ENCODE measurements at places on chromosomes 5 and 9.

DNA sequence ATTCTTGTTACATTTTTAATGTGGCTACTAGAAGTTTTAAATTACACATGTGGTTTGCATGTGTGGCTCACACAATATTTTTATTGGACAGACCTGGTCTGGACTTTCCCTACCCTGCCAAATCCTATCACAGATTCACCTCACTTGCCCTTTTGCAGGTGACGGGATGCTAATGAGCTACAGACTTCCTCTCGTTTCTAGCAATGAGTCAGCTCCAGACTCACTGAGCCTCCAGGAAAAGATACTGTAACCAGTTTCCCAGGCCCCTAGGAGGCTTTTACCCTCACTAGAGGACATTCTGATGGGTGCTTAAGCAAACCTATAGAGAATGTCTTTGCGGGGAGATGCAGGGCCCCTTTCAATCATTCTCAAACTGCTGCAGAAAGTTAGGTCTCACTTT lies 135.4 kb downstream of the WDR41 start:
- no peak for DNase-seq

GRCh38 chr9:69392826-69393225 lies 67.8 kb downstream of the ENTREP1 start:
- no peak for DNase-seq

GRCh38 chr9:127320115-127320378 lies 55.5 kb downstream of the GARNL3 start:
- DNase-seq = no peak

DNA sequence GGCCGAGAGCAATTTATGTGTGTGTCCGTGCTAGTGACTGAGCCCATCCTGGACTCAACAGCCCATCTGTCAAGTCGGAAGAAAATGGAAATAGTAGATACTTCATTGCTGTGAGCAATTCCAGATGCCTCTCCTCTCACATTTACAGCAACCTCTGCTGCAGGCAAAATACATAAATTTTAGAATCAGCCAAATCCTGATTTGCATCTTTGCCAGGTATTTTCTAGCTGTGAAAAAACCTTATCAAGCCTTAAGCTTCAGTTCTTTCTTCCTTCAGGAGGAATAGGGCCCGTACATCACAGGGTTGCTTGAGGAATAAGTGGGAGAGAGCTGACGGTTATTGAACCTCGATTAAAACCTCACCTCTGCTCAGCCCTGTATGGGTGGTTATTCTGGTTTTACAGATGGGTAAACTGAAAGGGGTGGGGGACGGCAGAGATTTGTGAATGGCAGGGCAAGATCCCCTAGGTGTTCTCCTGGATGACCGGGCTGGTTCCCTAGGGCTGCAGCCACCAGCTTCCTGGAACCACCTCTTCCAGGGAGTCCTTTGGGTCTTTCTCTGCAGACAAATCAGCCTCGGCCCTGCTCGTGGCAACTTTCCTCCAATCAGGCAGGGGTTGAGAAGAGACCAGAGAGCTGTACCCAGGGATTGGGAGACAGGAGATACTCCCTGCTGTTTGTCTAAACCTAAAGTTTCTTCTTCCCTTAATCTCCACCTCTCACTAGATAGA lies 5.3 kb upstream of the MSX2 start:
- DNase-seq = no peak

GRCh38 chr5:61344187-61344944 lies 12.3 kb downstream of the ZSWIM6 start:
- DNase-seq = no peak

DNA sequence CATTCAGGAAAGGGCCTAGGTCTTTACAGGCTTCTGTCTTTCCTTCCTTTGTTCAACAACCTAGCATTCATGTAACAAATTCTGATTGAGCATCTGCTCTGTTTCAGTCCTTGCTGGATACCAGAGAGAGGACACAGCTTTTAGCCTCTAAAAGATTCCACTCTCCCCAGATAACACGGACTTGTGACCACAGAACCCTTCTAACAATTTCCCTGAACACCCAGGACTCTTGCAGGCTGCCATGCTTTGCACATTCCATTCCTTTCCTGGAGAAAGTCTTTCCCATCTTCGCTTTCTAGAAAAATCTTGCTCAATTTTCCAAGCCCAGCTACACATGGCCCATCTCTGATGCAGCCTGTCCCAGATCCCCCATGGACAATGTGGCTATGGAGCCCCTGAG lies 310.9 kb downstream of the ACTL7B start:
- no peak for DNase-seq

GRCh38 chr9:114484215-114484853 lies 20.9 kb downstream of the WHRN start:
- no peak for DNase-seq

DNA sequence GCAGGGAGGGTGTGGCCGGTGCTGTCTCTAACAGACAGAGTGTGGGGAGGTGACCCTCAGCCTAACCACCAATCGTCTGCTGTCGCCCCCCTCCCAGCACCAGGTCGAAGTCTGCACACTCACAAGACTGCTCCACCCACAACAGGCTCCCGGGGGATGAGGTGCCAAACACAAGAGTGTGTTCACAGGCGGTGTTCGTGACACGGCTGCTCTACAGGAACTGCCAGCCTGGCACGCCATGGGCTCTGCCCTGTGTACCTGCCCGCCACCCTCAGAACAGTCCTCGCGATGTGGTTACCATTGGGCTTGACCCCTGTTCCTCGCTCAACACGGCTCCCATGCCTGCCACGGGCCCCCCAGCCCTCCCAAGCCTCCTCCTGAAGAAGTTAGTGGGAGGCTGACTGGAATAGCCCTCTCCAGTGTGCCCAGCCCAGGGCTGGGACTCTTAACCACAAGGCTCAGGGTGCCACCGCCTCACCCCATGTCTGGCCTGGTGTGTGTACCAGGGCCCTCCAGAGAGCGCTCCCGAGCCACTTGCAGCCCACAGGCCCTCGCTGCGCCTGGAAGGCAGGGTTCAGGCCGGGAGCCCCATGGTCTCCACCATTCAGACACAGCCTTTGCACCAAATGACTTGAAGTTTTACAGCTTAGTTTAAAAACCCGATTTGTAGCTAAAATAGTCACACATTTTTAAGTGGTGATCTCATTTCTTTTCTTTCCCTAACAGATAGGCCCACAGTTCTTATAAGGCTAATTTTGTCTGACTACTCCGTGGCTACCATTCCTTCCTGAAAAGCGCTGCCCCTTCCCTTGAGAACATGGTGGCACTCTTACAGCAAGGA lies 102.5 kb downstream of the CAMSAP1 start:
- no peak for DNase-seq

- DNase-seq = no peak
Observed at GRCh38 chr9:85995599-85995998, 54.7 kb downstream of the NAA35 start.

GRCh38 chr5:139164020-139164419 lies 34.1 kb downstream of the SIL1 start:
- DNase-seq = no peak

- no peak for DNase-seq
Observed at GRCh38 chr9:131416509-131416908, 22.6 kb downstream of the PRRC2B start.

- no peak for DNase-seq
Observed at GRCh38 chr5:37838152-37838932, 1.5 kb downstream of the GDNF start.

- DNase-seq = no peak
Observed at GRCh38 chr9:86347991-86348390, 6.2 kb downstream of the TUT7 start.

DNA sequence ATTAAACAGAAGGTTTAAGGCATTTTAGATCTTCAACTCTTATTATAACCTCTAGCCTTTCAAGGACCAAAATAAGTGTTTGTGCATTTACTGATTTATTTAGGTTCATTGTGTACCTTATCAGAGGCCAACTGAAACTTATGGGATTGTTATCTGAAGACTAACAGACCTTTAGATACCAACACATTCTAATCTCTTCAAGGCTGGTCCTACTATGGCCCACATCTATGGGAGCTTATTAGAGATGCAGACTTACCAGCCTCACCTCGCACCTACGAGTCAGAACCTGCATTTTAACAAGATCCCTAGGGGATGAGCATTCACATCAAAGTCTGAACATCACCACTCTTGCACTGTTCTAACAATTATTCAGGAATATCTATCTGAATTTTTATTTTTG lies 1.9 kb downstream of the IARS1 start:
- no peak for DNase-seq

DNA sequence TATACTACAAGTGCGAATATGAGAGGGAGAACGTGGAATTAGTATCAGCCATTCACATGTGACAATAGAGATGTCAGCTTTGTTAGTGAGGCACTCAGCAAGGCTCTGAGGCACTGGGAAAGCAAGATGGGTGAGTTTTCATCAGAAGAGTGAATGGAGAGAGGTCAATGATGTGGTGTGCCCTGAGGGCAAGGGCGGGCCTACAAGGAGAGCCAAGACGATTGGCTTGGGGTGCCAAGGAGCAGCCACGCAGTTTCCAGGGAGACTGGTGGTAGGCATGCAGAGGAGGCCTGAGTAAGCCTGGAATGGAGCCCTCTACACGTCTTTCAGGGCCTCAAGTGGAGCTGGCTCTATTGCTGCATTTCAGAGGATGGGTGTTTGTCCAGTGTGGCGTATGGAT lies 24.7 kb downstream of the BTF3 start:
- DNase-seq = no peak

- no peak for DNase-seq
Observed at GRCh38 chr9:96867079-96867804, 12.9 kb upstream of the ZNF782 start.

DNA sequence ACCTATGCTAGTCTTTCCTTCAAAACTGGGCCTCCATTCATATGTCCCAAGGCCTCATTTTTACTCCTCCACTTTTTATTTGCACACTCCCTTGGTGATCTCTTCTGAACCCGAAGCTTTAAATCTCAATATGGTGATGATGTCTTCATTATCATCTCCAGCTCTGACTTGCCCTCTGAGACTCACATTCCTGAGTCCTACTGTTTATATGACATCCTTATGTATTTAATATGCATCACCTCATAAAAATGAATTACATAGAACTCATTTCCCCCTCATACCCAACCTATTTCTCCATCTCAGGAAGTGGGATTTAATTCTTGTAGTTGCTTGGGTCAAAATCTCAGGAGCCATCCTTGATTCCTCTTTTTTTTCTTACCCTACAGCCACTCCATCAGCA lies 473.0 kb downstream of the EBF1 start:
- no peak for DNase-seq

DNA sequence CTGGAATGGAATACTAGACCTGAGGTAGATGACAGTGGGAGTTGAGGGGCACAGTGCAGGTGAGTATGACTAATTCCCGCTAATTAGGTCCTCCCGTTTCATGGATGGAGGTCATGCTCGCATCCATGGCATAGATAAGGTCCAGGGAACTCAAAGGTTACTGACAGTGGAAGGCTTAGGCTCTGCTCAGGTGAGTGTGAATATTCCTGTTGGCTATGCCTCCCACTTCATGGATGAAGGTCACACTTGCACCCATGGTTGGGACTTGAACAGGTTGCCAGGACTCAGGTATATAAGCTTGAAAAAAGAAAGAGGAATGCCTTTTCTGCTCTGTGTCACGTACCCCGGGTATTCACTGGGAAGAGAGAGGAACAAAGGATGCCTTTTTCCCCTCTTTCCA lies 19.8 kb upstream of the UNC13B start:
- DNase-seq = no peak

GRCh38 chr9:135914921-135915320 lies 7.6 kb upstream of the CAMSAP1 start:
- no peak for DNase-seq

- DNase-seq = no peak
Observed at GRCh38 chr5:157828105-157828943, 30.6 kb downstream of the CLINT1 start.

- DNase-seq = no peak
Observed at GRCh38 chr9:19967888-19968459, 179.1 kb upstream of the SLC24A2 start.

- no peak for DNase-seq
Observed at GRCh38 chr9:98316445-98317133, 61.1 kb upstream of the TBC1D2 start.

GRCh38 chr5:34571677-34572041 lies 84.5 kb upstream of the RAI14 start:
- DNase-seq = no peak

GRCh38 chr9:136782452-136782851 lies 8.7 kb upstream of the TMEM141 start:
- no peak for DNase-seq

DNA sequence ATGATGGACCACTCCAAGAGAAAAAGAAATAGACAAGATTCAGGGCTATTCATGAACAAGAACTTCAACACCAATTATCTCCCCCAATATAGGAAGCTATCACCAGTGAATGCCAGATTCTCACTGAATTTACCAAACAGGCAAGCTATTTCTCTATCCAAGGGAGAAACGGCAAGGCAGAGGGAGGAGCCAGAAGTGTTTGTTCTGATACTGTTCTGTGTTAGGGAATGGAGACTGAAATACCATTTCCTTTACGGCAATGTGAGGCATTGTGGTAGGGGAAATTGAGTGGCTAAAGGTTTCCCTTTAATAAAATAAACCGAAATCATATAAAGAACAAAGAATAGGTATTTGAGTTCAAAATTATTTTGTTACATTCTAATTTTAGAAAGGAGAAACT lies 68.0 kb upstream of the ALDH1A1 start:
- no peak for DNase-seq

GRCh38 chr5:178279026-178279722 lies 46.6 kb upstream of the PHYKPL start:
- DNase-seq = no peak

GRCh38 chr5:142520885-142521284 lies 165.0 kb downstream of the FGF1 start:
- no peak for DNase-seq

DNA sequence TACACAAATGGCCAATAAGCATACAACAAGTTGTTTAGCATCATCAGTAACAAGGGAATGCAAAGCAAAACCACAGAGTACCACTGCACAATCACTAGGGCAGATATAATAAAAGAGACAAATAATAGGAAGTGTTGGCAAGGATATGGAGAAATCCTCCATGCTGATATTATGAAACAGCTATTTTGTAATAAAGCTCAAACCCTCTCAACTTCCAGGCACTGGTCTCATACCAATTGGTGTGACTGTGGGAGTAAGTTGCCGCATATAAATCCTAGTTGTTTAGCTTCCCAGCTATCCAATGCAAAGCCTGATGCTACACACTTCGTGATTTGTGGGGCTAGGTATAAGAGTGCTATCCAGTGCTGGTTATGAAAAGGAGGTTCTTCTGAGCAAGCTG lies 88.6 kb downstream of the SMIM23 start:
- no peak for DNase-seq

DNA sequence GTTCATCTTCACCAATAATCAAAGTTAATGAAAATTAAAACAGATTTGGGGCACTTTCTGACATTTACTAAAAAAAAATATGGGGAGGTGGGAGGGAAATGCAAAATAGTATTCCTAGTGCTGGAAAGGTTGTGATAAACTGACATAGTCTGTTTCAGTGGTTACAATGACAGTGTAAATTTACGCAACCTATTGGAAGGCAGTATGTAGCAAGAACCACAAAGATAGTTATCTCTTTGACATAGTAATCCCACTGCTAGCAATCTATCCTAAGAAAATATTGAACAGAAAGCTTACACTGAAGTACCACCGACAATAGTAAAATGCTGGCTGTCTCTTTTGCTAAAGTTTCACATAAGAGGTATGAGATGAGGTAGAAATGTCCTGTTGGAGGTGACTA lies 15.1 kb upstream of the EPB41L4B start:
- DNase-seq = no peak
